GM23338 (cell line): ENCODE measurements at places on chromosomes 3 and 15.

DNA sequence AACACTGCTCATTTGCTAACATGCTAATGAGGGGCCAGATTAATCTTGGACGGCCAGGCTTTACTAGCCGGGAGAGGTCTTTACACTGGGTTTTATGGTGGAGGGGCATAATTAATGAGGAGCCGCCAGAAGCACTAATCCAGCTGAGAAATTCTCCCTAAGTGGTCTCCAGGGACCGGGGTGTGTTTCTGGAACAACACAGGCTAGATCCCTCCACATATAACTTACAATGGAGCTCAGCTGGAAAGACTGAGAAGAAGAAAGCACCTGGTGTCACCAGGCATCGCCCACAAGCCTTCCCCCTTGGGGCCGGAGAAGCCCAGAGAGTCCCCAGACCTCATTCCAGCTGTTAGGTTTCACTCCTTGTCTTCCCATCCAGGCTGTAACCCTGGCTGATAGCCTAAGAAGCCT, 127.5 kb downstream of the MEGF11 start:
- DNase-seq, result no peak

DNA sequence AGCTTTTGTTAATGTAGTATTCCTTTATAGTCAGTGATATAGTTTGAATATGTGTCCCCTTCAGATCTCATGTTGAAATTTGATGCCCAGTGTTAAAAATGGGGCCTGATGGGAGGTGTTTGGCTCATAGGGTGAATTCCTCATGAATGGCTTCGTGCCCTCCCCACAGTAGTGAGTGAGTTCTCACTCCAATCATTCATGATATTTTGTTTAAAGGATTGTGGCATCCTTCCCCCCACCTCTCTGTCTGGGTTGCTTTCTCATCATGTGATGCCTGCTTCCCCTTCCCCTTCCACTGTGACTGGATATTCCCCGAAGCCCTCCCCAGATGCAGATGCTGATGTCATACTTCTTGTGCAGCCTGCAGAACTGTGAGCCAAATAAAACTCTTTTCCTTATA, 649.8 kb upstream of the NR2F2 start:
- no peak for DNase-seq

GRCh38 chr3:172189987-172190603, 150.7 kb downstream of the FNDC3B start:
- no peak for DNase-seq

GRCh38 chr3:108897883-108898282, 55.8 kb downstream of the GUCA1C start:
- DNase-seq, result no peak

DNA sequence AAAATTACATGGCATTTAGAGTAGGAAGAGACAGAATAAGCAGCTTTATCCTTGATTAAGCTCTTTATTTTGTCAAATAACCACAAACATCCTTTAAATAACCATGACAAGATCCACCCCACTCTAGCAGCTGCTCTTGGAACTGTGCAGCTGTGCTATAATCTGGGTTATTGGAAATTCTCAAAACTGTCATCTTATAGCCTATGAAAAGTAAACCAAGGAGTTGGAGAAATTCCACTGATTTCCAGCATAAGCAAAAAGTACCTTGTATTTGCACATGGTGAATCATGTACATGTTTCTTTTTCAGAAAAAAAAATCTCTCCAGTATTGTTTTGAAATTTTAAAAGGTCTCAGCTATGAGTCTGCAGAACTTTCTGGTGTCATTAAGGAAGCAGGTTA, 88.8 kb upstream of the ABI3BP start:
- no peak for DNase-seq

- DNase-seq, result no peak
Measured at GRCh38 chr3:192106543-192106942, 620.8 kb downstream of the FGF12 start.
